ENCODE measurements at places on chromosomes 12 and 14.

GRCh38 chr12:113232089-113232839 is 11.0 kb downstream of the TPCN1 start:
- DNase-seq: no peak

DNA sequence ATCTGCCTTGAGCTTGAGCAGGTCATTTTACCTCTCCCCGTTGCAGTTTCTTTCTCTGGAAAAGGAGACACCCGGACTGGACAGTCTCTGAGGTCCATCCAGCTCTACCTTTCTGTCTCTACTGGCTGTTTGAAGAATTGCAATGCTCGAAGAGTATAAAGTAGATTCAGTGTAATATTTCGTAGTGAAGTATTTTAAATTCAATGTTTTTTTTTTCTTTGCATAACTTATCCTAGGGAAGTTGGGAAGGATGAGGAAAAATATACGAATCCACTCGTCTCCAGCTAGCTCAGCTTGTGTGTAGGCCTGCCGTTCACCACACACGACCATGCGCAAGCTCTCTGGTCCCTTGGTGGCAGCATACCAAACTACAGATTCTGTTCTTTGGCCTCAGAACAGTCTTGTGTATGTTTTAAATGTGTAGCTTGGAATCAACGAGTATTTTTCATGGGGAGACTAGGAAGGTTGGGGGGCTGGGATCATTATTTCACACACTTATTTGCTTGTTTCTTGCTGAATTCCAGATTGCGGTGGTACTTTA is 307.9 kb downstream of the CACNA1C start:
- no peak for DNase-seq

GRCh38 chr12:106304001-106304421 is 1.5 kb downstream of the TCP11L2 start:
- peak; percentile 12 for DNase-seq

- peak; percentile 47 for DNase-seq
Observed at GRCh38 chr12:89072294-89073026, 279.8 kb downstream of the DUSP6 start.

GRCh38 chr14:91399868-91400640 is 17.6 kb downstream of the CCDC88C start:
- no peak for DNase-seq

- DNase-seq: no peak
Observed at GRCh38 chr12:112179916-112180315, 54.6 kb downstream of the TRAFD1 start.

DNA sequence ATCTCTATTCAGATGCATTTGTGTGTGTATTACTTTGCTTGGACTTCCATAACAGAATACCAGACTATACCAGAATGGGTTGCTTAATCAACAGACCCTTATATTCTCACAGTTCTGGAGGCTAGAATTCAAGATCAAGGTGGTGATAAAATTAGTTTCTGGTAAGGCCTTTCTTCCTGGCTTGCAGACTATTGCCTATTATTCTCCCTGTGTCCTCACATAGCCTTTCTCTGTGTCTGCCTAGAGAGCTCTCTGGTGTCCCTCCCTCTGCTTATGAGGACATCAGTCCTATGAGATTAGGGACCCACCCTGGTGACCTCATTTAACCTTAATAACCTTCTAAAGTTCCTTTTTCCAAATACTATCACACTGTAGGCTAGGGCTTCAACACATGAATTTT is 106.0 kb downstream of the FAR2 start:
- no peak for DNase-seq

DNA sequence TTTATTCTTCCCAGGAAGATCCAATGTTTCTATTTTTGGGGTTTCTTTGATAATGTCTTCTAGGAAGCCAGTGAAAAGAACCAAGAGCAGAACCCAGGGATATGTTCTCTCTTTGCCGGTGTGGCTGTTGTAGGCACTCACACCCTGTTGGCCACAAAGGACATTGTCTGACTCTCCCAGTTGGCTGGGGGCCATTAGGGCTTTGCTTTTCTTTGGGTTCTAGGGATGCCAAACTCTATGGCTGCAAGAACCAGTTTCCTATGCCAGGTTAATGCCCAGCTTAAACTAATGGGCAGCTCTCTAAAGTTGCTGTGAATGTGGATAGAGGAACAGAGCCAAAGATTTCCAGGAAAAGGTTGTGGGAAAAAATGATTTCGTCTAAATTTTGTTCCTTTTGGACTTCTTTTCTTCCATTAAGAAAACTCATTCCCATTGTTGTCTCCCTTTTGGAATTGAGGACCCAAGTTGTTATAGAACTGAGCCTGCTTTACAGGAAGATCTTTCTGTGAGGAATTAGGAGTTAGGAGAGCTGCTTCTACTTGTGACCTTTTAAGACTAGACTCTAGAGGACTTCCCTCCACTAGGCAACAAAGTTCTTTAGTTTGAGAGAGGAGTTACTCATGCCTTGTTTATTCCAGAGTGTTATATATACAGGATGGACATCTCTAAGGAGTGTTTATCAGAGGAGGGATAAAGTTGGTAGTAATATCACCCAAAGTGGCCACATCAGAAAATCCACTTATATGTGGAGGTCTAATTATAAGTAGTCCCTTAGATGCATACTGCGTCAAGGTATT is 13.1 kb downstream of the COPZ1 start:
- DNase-seq: no peak

- no peak for DNase-seq
Observed at GRCh38 chr14:76701981-76702380, 59.3 kb upstream of the VASH1 start.

- no peak for DNase-seq
Observed at GRCh38 chr14:75793806-75794205, 132.8 kb downstream of the TTLL5 start.

GRCh38 chr14:74218462-74218861 is 20.8 kb upstream of the VSX2 start:
- no peak for DNase-seq

- no peak for DNase-seq
Observed at GRCh38 chr12:60180298-60180697, 584.5 kb downstream of the SLC16A7 start.

All from neural progenitor cell (in vitro differentiated cells).